COR-L47 (cell line): ENCODE measurements at places on chromosomes 12 and 14.

DNA sequence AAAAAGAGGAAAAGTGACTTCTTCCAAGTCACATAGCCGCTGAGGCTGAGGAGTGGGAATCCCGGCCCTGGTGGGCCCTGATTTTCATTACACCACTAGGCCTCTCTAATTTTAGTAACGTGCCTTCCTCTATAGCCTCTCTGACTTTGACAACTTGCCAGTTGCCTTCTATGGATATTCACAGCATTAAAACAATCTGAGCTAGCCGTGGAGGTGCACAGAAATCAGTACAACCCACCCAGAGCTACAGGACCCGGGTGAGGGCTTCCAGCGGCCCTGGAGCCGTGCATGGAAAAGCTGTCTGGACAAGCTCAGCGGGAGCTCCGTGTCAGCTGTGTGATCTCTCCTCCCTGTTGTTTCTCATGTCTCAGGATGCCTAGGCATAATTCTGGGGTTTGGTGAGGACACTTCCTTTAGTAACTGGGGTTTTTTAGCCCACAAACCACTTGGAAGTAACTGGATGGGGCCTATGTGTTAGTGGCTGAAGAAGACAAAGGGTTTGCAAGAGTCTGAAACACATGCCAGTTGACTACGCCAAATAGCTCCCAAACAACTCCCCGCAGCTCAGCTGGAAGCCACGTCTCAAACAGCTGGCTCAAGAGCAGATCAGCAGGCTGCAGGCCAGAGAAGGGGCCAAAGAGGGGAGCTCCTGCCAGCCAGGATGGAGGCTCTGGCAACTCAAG, 53.0 kb downstream of the SSH1 start:
- no peak for DNase-seq

DNA sequence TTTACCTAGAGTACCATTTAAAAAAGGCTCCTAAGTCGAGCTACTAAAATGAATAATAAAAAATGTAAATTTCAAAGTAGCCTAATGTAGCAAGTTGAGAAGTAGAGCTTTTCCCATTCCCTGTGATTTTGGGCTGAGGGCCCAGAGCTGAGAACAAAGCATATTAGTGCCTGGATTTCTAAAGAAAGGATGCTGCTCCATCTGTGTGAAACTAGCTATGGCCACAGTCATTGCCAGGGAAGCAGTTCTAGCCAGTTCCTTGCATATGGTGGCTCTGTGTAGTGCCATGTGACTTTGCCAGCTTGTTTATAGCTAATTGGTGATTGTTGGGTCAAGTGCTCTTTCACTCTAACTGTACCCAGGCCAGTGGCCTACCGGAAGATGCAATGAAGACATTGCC, 20.4 kb upstream of the FBXO33 start:
- no peak for DNase-seq

DNA sequence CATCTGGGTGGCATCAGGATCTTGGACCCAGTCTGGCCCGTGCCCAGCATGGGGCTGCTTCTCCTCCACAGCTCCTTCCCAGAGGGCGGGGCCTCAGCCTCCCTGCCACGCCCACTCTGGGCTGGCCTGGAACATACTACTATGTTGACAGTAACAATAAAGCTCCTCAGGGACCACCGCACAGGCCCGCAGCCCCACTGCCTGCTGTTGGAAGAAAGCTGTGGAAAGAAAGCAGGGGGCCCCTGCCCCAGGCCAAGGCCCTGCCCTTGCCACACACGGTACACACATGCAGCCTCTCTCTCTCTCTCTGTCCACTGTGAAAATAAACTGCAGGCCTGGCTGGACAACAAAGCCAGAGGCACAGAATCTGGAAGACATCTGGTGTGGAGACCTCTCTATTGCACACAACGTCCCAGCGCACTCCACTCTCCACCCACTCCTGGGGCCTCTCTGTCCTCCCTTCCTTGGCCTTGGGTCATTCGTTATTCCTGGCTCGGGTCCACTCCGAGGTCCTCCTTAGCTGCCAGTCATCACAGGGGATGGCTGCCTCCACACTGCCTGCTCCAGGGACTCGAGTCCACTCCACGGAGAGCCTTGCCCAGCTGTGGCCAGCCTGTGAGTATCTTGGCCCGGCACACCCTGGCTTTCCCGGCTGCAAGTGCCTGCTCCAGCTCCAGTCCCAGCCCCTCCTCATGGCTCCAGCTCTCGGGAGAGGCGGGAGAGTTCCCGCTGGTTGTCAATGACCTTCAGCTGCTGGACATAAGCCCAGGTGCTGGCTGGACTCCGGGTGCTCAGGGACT, 11.8 kb upstream of the ENDOU start:
- DNase-seq = no peak

- peak; percentile 95 for DNase-seq
Observed at GRCh38 chr12:54352022-54352531, 12.2 kb downstream of the GPR84 start.

- DNase-seq = no peak
Observed at GRCh38 chr12:133202493-133203343, 21.4 kb downstream of the ZNF268 start.

DNA sequence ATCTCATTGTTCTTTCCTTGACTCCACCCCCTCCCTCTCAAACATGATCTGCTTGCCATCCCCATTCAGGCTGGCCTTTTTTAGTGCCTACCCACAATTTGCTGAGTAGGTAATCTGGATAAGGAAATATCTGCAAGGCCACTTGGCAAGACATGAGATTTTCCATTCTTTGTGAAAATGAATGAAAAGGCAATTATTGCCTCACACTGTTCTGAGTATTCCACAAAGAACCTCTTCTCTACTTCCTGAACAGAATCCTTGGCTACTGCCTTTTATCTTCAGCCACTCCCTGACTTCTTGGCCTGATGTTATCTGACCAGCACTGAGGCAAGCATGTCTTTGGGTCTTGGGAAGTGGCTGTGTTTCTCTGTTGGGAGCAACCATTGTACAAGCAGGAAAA, 263.2 kb upstream of the ATP2B1 start:
- no peak for DNase-seq

DNA sequence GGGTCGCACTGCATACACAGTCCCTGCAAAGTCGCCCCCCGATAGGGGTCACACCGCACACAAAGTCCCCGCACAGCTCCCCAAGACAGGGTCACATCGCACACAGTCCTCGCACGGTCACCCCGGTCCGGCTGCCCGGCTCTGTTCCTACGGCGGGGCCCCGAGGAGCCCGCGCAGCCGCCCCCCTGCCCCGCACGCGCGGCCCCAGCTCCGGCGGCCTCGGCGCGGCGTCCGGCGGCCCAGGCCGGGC, 300 bp downstream of the SSH1 start:
- no peak for DNase-seq

- DNase-seq = no peak
Observed at GRCh38 chr14:39060818-39061437, 42.1 kb downstream of the SEC23A start.

DNA sequence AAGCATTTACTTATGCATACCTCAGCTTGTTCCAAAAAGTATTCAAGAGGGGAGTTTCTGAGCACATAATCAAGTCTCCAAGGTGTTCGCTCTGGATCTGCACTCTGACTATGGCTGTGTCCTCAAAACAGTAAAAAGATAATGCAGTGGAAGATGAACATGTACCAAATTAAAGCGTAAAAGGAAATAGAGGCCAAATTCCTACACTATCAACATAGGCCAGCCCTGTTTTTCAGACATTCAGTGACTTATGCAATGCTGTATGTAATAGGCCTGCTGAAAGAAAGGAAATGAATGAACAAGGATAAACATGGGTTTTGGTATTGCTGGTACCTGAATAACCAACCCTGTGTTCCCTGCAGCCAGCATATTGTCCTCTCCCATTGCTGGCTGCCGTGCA, 115.7 kb downstream of the SAMD4A start:
- DNase-seq = no peak

DNA sequence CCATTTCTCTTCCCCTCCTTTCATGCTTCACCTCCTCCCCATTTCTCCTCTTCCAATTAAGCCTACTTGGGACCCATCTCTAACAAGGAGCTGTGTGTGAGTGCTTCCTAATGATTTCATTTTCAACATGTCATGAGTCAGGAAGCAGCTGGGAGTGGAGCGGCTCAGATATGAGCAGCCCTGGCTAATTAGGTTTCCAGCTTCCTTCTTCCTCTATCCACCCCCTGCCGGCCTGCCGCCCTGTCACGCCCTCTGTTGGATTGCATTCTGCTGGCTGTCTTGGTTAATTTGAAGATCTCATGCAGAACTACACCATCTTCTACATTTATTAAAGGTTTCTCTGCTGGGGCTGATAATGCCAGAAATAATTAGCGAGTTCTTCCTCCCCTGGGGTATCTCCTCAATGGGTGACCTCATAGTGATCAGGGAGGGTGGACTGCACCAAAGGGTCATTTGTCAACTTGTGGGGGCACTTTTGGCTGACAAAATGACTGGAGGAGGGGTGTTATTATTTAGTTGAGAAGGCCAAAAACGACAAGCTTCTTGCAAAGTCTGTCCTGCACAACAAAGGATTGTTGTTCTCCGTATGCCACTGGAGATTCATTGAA, 300.9 kb upstream of the SRRM4 start:
- DNase-seq = no peak

- no peak for DNase-seq
Observed at GRCh38 chr12:103819312-103819711, 21.7 kb downstream of the NT5DC3 start.

- DNase-seq = no peak
Observed at GRCh38 chr12:130951636-130952035, 2.1 kb upstream of the ADGRD1 start.

- no peak for DNase-seq
Observed at GRCh38 chr12:107448198-107448597, 237.4 kb upstream of the PWP1 start.

DNA sequence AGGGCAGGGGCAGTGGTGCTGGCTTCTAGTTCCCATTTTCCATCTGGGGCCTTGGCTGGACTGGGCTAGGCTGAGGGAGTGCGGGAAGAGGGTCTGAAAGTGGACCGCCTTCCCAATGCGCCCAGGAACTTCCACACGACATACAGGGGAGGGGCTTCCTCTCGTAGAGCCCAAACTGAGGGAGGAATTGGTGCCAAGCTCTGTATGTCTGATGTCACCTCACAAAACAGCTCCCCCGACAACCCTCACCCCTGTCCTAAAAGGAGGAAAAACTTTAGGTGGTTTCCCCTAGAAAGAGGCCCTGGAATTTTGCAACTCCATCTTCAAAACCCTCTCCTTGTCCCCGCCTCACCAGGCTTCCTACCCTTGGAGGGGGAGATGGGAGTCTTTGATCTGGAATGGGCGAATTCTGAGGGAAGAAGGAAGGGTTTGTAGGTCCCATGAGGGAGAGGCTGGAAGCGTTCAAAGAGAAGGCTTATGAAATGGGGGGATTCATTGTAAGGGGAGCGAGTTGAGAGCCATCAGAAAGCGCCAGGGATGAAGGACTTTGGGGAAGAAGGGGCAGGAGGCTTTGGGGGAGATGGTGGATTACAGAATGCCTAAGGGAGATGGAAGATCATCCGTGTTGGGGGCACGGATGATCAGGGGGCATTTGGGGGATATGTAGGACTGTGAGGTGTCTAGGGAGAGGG, 844 bp downstream of the GLTP start:
- no peak for DNase-seq
